ENCODE measurements at places on chromosomes 3 and 15.

DNA sequence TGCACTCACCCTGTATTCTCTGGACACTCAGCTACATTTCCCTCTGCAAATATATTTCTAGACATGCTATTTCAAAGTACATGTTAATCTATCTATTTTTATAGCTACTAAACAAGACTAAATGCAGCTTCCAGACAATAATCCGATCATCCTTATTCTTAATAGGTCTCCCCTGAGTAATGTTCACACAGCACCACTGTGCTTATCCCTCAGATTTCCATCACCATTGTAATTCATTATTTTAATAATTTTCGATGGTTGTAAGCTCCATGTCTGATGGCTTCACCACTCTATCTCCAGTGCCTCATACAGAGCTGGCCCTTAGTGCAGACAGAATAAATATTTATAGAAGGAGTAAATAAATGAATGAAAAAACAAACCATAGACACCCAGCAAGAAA, 117.5 kb downstream of the ANXA2 start:
- no peak for DNase-seq

DNA sequence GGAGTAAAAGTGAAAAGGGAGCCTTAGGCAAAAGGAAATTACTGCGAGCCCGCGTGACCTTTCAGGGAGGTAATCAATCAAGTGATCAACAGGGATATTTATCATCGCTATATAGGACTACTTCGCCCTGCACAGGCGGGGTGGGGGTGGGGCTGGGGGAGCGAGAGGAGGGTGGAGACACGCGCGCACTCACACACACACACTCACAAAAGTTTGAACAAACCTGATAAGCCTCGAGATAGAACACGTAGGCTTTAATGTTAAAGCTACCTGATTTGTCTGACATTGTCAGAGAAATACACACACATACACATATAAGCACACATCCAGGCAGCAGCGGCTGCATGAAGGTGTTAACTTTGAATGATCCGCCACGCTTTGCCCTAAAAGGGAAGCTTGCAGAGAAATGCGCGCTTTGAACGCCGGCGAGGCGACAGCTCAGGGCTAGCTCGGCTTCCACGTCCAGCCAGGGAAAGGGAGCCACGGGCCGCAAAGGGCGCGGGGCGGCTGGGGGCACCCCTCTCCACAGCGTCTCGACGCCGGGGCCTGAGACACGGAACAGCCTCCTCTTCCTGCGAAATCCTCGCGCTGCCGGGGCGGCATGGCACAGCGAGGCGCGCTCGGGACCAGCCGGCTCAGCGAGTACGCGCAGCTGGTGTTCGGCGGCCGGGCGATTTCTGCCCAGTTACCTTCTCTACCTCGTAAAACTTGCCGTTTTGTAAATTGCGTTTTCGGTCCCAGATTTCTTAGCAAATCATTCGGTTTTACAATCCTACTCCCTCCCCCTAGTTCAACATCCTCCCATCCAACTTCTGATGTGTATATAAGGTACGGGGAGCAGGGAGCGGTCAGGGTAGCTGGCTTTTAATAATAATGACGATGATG, 4.8 kb upstream of the MECOM start:
- DNase-seq, result no peak

GRCh38 chr15:48596841-48597240, 48.7 kb downstream of the FBN1 start:
- no peak for DNase-seq

DNA sequence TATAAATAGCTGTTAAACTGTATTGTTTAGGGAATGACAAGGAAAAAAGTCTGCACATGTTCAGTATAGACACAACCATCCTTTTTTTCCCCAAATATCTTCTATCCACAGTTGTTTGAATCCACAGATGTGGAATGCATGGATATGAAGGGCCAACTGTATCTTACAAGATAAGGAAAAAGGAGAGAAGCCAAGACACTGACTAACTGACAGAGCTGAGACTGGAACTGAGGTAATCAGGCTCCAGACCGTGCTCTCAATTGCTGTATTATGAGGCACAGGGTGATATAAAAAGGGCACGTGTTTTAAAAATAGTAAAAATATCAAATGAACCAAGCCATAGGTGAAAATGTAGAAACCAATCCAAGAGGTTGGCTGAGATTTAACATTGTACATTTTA, 49.0 kb downstream of the DHX36 start:
- no peak for DNase-seq

GRCh38 chr15:34795267-34796081, at the start of gene ACTC1:
Gene ACTC1, minus strand, starts transcription at chr15:34795549. Its CDS starts 741 bp downstream, at chr15:34794808.
- DNase-seq, result no peak

All from Jurkat, Clone E6-1 (cell line).